ENCODE measurements at places on chromosomes 16 and 17.

- DNase-seq = no peak
Measured at GRCh38 chr17:9177212-9177611, 155.9 kb downstream of the NTN1 start.

DNA sequence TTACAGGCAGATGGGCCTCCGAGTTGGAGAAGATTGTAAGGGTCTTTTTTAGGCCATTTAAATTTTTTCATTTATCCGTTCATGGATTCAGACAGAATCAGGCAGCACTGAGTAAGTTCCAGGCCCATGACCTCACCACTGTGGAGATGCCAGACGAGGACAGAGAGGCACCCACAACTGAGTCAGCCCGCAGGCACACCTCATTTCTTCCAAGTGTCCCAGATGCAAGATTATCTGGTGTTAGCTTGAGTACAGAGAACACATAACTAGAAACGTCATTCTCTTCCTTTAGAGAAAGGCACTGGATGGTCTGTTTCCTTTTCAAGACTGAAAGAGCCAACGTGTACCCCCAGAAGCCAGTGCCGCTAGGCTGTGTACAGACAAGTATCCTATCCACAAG lies 16.9 kb downstream of the CLEC16A start:
- no peak for DNase-seq

- no peak for DNase-seq
Measured at GRCh38 chr16:4159726-4160125, 43.5 kb upstream of the ADCY9 start.

- DNase-seq = no peak
Measured at GRCh38 chr16:35798885-35799426, 2339.5 kb downstream of the TP53TG3F start.

DNA sequence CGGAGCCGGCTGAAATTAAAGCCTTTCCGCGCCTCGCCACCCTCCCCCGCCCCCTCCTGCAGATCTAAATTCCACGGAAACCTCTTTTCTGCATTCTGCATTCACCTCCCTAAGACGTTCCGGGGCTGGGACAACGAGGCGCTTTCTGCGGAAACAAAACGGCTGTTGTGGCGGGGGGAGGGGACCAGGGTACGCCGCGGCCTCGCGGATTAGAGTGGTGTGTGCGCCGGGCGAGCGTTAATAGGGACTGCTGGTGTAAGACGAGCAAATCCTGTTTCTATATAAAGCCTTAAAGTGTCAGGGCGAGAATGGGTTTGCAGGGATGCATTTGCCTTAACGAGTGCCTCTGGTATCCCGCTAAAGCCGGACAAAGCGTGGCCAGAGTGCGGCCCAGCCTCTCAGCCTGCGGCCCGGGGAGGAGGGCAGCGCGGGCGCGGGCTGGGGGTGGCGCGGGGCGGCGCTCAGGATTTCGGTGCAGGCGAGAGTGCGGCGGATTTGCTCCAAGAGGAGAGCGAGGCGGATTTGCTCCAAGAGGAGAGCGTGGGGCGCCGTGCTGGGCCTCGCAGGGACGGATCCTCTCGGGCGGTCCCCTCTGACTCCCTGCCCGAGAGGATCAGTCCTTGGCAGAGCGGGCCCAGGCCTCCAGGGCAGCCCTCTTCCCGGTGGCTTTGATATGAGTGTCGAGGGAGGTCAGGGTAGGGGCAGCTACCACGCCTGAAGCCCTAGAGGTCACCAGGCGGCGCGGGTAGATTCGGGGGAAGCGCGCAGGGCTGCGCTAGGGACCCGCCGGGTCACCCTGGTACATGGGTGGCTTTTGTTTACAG lies 5.1 kb downstream of the BAHCC1 start:
- DNase-seq = no peak

GRCh38 chr17:36722903-36723263 lies 121.5 kb downstream of the MRM1 start:
- DNase-seq = no peak

GRCh38 chr17:28749516-28750177 lies 5.8 kb downstream of the TRAF4 start:
- DNase-seq = no peak

DNA sequence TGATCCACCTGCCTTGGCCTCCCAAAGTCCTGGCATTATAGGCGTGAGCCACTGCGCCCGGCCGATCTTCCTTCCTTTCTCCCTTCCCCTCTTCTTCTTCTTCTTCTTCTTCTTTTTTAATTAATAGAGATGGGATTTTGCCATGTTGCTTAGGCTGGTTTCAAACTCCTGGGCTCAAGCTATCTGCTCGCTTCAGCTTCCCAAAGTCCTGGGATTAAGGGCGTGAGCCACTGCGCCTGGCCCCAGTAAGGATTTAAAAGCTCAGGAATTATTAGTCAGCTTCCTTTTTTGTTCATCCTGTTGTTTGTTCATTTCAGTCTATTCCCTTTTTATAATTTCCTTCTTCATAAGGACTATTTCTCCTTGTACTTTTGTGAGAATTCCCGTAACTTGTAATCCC lies 32.7 kb upstream of the LRRC37A start:
- no peak for DNase-seq

- no peak for DNase-seq
Measured at GRCh38 chr17:309361-309888, 43.2 kb downstream of the RPH3AL start.

DNA sequence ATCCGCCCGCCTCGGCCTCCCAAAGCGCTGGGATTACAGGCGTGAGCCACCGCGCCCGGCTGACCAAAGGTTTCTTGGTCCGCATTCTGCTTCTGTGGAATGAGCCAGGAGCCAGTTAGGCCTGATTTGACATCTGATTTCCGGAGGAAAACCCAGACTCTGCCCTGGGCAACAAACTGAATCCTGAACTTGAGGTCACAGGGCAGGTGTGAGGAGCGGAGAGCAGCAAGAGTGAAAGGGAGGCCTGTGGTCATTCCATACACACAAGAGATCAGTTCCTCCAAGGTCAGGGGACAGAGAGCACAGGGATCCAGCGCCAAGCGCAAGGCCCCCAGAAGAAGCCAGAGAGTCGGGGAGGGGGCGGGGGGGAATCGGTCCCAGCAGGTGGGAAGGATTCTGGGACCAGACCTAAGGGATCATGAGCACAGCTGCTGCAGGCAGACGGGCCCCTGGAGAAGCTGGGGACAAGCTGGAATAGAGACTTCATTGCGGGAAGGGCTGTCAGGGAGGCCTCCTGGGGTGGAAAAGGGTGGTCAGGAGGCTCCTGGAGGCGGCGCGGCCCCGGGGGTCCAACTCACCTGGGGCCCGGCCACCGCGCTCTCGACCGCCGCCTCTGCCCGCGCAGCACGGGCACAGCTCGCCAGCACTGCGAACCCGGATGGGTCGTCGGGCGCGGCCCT lies 436 bp downstream of the SHPK start:
- no peak for DNase-seq

- no peak for DNase-seq
Measured at GRCh38 chr17:80876950-80877728, 114.5 kb upstream of the CHMP6 start.

GRCh38 chr17:29140631-29141513 lies 39.3 kb downstream of the MYO18A start:
- DNase-seq = no peak

DNA sequence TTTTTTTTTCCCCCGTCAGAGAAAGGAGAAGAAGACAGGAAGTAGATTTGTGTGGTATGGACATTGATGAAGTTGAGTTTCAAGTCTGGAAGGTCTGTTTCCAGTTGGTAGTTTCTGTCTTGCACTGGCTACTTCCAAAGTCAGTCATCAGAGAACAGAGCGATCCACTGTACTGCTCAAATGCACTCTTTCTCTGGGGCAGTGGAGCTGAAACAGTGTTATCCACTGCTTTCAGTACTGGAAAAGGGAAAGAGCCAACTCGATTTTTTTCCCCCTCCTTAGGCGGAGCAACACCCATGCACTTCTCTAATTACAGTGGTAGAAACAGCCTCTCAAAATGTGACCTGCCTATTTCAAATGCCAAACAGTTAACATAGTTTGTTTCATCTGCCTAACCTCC lies 7.4 kb downstream of the PRKCA start:
- no peak for DNase-seq

- no peak for DNase-seq
Measured at GRCh38 chr16:49587511-49587910, 213.9 kb downstream of the C16orf78 start.

- no peak for DNase-seq
Measured at GRCh38 chr17:64042700-64043485, 22.5 kb upstream of the ICAM2 start.

DNA sequence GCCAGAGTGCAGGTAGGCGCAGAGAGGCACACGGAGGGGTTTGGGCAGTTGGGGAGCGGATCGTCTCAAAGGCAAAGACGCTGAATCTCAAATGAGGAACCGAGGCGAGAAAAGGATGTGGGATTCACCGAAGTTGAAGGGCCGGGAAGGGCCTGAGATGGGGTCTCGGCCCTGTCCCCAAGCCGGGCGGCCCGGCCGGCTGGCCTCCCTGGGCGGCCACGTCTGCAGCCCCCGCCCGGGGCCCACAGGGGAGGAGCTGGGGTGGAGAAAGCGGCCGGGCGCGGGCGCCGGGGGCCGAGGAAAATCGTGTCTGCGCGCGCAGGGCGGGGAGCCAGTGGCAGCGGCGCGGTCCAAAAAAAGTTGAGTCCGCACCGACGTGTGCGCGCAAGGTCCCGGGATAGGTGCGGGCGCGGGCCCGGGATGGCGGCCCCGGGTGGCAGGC lies 458 bp downstream of the SLC12A4 start:
- no peak for DNase-seq

DNA sequence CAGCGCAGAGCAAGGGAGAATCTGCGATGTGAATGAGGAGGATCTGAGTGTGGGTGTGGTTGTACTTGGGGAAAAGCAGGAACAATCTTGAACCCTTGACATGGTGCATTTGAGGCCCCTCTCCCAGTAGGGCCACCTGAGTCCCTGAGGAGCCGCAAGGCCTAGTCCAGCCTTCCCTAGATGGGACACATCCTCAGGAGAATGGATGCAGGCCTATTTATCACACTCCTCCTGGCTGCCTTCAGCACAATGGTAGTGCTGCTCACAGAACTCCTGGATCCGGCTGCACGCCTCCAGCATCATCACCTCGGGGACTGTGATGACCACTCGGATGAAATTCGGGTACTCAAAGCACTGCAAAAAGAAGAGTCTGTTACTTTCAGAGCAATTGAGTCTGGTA lies 9.0 kb downstream of the TAT start:
- no peak for DNase-seq

DNA sequence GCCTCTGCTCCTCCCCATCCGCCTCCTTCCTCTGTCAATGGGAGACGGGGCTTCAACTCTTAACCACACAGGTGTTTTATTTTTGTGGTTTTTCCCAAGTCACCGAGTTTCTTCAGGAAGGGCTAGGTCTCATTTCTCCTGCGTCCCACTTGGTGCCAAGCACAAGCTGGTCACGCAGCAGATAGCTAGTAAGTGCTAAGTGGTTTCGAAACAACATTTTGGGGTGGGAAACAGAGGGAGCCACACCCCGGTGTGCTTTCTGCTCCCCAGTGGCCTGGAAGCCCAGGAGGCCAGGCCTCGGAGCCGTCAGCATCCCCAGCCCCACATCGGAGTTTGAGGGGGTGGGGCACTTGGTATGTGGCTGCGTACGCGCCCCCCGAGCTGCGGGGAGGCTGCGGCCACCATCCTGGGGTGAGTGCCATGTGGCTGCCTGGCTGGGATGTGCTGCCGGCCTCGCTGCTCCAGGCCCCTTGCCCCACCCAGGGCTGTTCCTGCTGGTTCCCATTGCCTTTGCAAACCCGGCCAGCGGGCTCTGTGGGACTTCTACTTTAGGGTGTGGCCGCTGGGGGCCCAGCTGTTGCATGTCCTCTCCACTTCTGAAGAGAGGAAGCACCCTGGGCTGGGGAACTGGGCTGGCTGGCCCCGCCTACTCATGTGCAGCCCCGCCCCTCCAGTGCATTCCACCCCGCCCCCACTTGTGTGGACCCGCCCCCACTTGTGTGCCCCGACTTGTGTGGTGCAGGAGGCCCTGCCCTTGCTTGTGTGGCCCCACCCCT lies 55.6 kb downstream of the BAIAP2 start:
- no peak for DNase-seq

GRCh38 chr16:83312015-83312717 lies 495.6 kb upstream of the HSBP1 start:
- DNase-seq = no peak

DNA sequence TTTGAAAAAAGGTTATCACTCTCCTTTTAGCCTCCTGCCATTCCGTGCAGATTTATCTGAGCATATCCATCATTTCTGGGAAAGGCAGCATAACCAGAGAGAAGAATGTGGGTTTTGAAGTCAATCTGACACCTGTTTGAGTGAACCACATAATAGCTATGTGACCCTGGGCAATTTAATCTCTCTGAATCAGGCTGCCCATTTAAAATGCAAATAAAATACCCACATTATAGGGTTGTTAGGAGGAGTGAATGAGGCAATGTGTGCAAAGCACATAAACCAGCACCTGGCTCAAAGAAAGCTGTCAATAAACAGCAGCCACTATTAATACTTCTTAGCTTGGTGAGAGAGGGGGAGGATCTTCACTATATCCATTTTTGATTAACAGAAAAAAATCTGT lies 88.0 kb downstream of the CACNG1 start:
- no peak for DNase-seq

DNA sequence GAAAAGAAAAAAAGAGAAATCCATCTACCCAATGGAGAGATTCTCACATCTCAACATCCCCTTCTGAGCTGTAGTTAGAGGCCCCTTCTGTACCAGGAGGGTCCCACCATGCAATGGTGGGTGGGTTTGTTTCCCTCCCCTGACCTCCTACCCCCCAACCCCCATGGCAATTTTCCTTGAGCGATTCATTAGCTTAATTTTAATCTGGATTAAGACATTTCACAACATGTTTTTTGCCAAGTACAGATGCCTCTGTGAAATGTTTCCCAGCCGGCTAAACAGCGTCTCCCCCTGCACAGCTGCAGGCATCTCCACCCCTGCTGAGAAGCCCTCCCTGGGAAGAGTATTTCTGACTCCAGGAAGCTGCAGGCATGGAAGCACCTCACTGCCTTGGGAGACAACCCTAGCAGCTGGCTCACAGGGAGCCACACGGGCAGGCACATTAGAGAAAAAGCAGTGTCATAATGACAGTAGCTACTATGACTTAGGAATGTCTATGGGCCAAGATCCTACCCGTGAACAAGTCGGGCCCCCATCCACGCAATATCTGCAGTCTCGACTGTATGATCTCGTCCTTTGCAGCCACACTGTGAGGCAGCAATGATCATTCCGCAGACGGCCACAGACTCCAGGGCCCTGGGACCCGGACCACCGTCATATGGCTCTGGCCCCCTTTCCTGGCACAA lies 117.3 kb downstream of the ADCY9 start:
- DNase-seq = no peak

GRCh38 chr16:23563186-23563585 lies 5.7 kb downstream of the UBFD1 start:
- no peak for DNase-seq
